Activated CD8-positive, alpha-beta memory T cell treated with anti-CD3 and anti-CD28 coated beads, Interleukin-2, amount 10 ng/mL, durations not matched to agents 7 days and 5 days (primary cell): ENCODE measurements at places on chromosomes 1 and 21. TPM values are rescaled to one million over a fixed set of nuclear protein-coding genes. Genes with fewer than 3 reads are reported as not detected.

MSH4 gene
- total RNA-seq: 0.47 TPM

PEF1 gene
- total RNA-seq: 45.9 TPM

IVNS1ABP gene
- total RNA-seq: 509 TPM

LRRC7 gene
- not detected for total RNA-seq

SH2D1B gene
- total RNA-seq: not detected

TLR5 gene
- 0.80 TPM for total RNA-seq

PPIAL4G gene
- 0.26 TPM for total RNA-seq

UBAP2L gene
- 162 TPM for total RNA-seq

DIRAS3 gene
- 0.26 TPM for total RNA-seq

PTPRF gene
- 0.41 TPM for total RNA-seq

TPTE gene
- not detected for total RNA-seq

TMPRSS15 gene
- not detected for total RNA-seq

ECM1 gene
- 1.3 TPM for total RNA-seq

DNA sequence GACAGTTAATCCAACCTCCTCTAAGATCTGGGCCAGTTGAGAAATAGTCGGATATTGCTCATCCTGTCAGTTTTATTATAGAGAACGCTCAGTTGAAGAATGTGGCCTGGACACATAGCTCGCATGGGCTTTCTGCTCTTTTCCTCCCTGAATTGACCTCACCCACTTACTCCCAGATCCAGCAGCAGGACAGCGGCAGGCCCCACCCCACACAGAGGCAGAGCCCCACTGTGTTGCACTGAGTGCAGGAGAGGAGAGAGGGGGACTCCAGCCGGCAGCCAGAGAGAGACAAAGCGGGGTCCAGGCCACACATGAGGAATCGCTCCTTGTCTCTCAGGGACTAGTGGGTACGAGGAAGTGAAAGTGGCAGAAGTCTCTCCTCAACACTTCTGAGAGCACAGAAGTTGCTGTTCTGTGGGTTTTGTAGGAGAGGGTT is 78.6 kb downstream of the LAMC1 start:
- DNase-seq: no peak

GRCh38 chr1:16032388-16033102 is 10.7 kb downstream of the CLCNKA start:
- peak; percentile 76 for DNase-seq

GRCh38 chr1:223876590-223876989 is 30.8 kb upstream of the TP53BP2 start:
- DNase-seq: no peak

DNA sequence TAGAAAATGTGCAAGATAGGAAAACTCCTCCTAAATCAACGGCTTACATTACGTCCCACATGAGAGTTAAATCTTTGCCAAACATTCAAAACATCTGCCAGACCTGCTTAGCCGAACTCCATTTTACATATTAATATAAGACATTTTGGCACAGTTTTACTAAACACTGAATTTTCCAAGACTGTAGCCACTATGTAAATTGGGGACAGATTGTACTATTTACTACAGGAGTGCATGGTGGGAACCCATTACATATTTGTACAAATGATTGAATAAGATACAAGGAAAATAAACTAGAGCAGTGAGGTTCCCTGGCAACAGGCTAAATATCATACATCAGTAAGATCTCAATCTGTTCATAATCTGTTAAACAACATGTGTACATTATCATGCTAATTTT is 1234.4 kb downstream of the KCNT2 start:
- no peak for DNase-seq

- DNase-seq: no peak
These were observed 22.9 kb upstream of the PHGDH start for GRCh38 chr1:119688810-119689209.

- peak; percentile 90 for DNase-seq
These were observed 2.0 kb downstream of the GFI1 start for GRCh38 chr1:92484472-92485380.

DNA sequence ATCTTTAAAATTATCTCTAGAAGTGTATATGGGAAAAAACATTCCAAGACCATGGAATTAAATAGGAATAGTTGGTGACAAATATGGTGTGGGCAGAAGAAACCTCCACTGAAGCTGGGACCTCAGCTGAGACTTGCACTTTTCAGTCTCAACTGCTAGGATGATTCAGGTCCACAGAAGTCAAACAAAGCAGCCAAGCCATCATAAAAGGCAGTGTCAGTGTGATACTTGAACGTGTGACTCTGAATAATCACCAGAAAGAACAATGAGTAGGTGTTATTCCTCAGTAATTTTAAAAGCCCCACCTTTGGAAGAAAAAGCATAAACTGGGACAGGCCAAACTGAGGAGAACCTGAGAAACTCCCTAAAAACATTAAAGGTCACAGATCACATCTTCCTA is 90.7 kb downstream of the ZNF281 start:
- no peak for DNase-seq

DNA sequence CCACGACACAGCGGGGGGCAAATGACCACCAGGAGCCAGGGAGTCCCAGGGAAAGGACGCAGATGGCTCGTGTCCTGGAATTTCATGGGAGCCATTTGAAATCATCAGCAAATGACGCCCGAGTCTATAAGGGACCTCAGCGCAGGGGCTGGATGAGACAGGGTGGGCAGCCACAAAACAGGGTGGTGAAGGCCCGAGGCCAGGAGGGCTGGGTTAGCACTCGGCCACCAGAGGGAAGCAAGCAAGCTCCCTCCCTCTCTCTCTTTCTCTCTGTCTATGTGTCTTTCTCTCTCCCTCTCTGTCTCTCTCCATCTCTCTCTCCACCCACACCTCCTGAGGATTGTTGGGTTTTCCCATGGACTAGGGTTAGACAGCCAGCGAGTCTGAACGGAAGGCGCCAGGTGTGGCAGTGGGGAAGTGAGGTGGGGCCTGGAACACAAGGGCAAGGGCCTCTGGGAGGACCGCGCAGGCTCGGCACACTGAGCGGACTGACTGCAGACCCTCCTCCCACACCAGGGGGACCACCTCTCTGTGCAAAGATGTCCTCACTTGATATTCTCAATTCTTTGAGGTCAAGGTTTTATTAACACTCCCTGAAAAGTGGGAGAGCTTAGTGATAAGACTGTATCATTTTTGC is 73.8 kb upstream of the TMPRSS2 start:
- DNase-seq: peak; percentile 21

- no peak for DNase-seq
These were observed 23.8 kb downstream of the ALDH9A1 start for GRCh38 chr1:165674599-165674998.

DNA sequence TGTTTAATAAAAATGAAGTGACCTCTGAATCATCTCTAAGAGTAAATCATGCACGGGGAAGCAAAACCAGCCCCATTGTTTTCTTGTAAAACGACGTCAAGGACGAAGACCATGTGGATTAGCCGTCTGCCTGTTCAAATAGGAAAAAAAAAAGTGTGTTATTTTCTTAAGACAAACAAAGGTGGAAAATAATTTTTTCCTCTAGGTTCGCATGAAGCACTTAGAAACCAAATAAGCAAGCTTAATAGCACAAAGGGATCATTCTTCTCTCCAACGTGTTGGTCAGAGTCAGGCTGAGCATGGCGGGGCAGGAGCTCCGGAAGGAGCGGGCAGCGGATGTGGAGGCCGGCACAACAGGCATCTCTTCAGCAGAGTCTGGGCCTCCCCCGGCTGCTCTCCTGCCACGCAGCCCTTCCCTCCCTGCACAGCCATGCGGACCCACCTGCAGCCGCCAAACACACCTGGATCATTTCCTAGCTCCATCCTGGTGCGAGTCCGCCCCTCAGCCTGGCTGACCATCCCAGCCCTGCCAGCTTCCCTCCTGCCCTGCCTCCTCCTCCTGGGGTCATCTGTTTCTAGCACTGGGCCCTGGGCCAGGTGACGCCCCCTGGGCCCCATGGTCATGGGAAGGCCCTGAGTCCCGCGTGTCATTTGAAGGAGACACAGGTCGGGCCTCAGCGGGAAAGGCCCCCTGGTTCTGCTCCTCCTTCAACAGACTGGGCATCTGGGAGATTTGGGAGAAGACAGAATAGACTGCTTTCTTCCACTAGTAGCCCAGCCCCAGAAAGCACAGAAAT is 40.2 kb downstream of the MX1 start:
- DNase-seq: no peak

DNA sequence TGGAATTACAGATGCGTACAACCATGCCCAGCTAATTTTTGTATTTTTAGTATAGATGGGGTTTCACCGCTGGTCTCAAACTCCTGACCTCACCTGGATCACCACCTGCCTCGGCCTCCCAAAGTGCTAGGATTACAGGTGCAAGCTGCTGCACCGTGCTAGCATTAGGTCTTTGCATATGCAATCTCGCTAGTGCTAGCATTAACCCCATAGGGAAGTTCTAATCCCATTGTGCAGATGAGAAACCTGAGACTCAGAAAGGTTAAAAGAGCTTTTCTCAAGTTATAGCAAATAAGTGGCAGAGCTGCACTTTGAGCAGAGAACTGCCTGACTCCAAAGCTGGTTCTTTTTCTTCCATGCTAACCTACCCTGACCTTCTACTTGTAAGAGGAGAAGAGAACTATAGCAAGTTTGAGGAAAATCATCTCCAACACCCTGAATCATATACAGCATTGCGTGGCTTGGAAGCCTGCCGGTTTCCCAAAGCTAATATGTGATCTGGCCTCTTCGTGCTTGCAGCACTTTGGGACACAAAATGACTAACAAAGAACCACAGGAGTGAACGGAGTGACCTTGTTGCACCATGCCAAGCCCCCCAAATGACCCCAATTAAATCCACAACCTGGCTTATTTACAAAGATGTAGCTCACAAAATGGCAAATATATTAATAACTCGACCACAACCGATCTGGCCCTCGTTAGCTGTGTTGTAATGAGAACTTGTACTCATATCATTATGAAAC is 185.1 kb downstream of the TM2D1 start:
- DNase-seq: no peak

- DNase-seq: no peak
These were observed 27.6 kb upstream of the SLC16A1 start for GRCh38 chr1:112983537-112984131.

DNA sequence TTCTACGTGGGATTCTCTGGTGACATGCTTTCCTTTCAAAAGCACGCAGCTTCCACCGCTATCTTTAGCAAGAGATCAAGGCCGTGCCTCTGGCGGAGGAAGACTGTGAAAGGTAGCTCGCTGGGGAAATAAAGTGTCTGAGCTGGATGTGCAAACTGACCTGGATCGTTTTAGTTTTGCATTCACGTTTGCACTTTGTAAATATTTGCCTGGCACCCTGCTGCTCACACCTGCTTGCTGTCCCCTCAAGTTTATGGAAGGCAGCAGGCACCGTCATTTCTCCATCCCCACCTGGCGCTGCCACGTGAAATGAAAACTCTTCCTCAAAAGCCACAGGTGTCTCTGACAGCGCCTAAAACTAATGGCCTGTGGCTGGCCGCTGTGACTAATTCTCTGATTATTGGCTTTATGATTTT is 44.0 kb upstream of the TARDBP start:
- DNase-seq: no peak

- DNase-seq: no peak
These were observed 2.7 kb downstream of the HUNK start for GRCh38 chr21:31875496-31876015.

DNA sequence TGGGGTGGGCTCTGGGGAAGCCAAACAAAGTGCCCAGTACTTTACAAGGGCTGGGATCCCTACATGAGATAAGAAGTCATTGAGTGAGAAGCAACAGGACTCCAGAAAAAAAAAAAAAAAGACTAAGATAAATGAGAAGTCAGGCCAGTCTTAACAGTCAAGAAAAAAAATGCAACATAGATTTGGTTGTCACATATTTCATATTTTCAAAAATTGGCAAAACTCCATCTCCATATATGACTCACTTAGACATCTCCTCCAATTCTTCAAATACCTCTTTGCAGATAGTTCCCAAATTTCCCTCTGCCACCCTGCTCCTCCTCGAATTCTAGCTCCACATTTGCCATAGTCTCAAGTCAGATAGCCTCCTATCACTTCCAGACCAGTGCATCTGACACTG is 20.9 kb upstream of the SIPA1L2 start:
- DNase-seq: no peak
